ENCODE measurements at places on chromosomes 2 and 18.
A peak's percentile ranks its signal among the peaks of the same experiment; 100 is the strongest.

DNA sequence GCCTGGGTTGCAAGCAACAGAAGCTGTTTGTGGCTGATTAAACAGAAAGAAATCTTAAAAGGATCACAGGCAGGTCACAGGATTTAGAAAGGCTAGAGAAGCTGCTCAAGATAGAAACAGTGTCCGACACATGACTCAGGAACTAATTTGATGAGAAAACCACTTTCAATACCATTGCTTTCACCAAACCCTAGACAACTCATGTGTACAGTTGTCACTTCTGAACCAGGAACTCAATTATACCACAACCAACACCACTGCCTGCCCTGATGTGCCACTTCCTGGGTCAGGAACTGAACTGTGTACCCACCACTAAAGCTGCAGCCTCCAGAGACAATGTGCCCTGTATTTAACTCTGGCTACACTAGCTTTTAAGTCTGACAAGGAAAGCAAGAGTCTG is 56.0 kb downstream of the TMEM247 start:
- no peak for DNase-seq

- no peak for DNase-seq
These were observed 805.6 kb upstream of the ZEB2 start for GRCh38 chr2:145325485-145325884.

- no peak for DNase-seq
These were observed 238.9 kb downstream of the XIRP2 start for GRCh38 chr2:167127135-167127534.

DNA sequence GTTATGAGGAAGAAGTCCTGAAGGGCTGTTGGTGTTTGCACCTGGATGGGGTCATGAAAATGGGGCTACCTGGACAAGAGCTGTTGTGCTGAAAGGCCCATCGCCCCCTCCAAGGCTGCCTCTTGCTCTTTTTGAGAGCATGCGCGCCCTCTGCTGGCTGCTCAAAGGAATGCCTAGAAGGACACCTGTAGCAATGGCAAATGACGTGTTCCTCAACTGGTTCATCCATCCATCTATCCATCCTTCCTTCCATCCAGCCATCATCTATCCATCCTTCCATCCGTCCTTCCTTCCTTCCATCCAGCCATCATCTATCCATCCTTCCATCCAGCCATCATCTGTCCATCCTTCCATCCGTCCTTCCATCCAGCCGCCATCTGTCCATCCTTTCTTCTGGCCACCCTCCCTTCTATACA is 17.2 kb upstream of the RPL31 start:
- DNase-seq, result peak; percentile 69

- DNase-seq, result no peak
These were observed 122.9 kb downstream of the FAM210A start for GRCh38 chr18:13603304-13604019.

GRCh38 chr2:43484323-43484930 is 111.4 kb downstream of the THADA start:
- DNase-seq, result peak; percentile 67

DNA sequence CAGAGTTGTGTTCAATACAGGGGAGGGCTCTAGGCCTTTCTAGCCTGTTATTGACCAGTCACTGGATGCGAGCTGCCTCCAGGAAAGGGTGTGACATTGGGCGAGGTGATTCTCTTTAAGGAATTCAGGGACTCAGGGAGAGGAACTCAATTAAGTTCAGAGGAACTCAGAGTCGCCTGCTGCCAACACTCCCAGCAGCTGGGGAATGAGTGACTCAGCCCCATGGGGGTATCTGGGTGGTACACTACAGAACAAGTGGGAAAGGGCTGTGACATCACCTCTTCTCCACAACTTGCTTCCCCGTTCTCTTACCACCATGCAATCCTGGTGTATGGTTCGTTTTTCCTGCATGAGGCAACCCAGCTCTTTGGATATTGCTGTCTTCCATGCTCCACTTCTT is 50.4 kb upstream of the CYRIA start:
- DNase-seq, result no peak

DNA sequence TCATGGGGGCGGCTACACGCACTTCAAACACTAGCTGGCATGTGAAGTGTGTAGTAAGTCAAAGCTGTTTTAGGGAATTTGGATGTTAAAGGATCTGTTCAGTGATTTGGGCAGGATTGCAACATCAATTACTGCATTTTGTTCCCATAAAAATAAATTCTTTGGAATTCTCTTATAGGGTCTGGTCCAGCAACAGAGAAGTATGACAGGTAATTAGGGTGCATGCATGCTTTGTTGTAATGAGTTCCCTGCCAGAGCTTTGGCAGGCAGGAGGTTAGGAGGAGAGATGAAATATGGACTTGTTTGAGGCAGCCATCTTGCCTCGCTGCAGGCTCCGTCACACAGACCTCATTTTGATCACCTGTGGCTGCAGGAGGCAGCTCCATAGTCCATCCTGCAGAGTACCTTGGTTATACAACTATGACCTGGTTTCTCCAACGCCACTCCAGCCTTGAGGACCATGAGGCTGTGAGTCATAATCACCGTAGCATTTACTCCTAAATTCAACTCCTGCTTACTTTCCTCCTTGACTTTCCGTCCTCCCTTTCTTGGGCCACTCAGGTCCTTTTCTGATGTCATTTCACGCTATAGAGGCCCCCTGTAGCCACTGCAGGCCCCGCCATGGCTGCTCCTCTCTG is 26.5 kb upstream of the EML4 start:
- peak; percentile 30 for DNase-seq

GRCh38 chr18:49845629-49846360 is 32.5 kb upstream of the ACAA2 start:
- no peak for DNase-seq

- DNase-seq, result peak; percentile 97
These were observed 1795.7 kb upstream of the PIK3C3 start for GRCh38 chr18:40159141-40160017.

DNA sequence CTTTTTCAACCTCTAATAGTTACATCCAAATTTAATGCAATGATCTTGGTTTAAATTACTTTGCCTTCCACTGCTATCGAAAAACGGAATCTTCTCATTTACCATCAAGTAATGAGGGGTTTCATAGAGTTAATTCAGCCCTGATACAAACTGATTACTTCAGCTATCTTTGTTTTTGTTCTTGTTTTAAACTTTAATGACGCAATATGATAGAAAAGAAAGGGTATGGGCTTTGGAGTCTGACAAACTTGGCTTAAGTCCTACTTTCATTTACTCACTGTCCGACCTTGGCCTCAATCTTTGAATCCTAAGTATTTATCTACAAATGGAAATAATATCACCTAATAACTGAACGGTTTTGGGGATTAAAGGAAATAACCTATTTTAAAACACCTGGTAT is 16.1 kb downstream of the ADAM17 start:
- no peak for DNase-seq

GRCh38 chr18:42782929-42783328 is 332.6 kb downstream of the RIT2 start:
- DNase-seq, result no peak

GRCh38 chr2:72612614-72613160 is 213.1 kb downstream of the EXOC6B start:
- no peak for DNase-seq

- DNase-seq, result no peak
These were observed 2.8 kb downstream of the TEX51 start for GRCh38 chr2:126901459-126901858.

DNA sequence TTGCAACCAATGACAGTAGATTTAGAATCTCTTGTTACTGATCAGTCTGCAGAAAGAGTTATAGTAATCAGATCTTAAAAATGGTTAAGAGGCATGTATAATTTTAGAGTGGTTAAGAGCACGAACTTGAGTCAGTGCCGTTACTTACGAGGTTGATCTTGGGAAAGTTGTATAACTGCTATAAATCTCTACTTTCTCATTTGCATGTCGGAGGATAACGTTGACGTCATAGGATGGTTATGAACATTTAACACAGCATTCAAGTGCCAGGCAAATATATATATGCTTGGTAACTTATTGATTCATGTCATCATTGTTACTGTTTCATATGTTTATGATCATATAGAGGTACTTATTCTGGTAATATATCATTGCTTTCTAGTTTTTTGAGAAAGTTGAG is 146.2 kb downstream of the ARHGAP28 start:
- no peak for DNase-seq

GRCh38 chr2:140359056-140359771 is 1579.0 kb upstream of the NXPH2 start:
- DNase-seq, result no peak

GRCh38 chr18:54647176-54647575 is 56.1 kb downstream of the DYNAP start:
- DNase-seq, result peak; percentile 31

GRCh38 chr2:154762638-154763037 is 64.1 kb downstream of the KCNJ3 start:
- peak; percentile 22 for DNase-seq

DNA sequence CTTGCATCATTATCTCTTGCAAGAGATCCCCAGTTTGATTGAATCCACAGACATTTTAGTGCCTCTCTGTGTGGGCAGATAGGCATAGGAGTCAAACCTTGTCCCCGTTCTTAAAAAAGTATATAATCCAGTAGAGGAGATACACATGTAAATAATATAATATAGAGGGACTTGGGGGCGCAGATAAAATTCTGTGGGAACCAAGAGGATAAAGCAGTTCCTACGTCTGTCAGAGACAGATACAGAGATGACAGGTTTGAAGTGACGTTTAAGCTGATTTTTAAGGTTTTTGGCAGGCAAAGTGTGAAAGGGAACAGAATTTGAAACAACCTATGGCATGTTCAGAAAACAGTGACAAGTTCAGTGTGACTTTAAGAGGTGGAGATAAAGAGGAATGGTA is 63.1 kb downstream of the CAB39 start:
- DNase-seq, result no peak

- DNase-seq, result no peak
These were observed 47.2 kb downstream of the NETO1 start for GRCh38 chr18:72820571-72820970.

DNA sequence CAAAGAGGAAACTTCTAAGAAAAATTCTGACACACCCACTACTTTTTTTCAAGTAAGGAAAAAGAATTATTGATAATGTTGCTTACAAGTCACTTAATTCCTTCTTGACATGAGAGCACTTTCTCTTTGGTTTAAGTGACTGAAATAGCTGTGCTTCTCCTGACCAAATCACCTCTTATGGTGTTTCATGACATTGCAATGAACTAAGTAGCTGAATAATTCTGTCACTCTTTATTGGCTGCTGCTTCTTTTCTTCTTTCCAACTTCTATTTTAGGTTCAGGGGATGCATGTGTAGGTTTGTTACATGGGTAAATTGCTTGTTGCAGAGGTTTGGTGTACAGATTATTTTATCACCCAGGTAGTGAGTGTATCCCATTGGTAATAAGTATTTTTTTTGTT is 447.6 kb upstream of the NETO1 start:
- DNase-seq, result no peak

DNA sequence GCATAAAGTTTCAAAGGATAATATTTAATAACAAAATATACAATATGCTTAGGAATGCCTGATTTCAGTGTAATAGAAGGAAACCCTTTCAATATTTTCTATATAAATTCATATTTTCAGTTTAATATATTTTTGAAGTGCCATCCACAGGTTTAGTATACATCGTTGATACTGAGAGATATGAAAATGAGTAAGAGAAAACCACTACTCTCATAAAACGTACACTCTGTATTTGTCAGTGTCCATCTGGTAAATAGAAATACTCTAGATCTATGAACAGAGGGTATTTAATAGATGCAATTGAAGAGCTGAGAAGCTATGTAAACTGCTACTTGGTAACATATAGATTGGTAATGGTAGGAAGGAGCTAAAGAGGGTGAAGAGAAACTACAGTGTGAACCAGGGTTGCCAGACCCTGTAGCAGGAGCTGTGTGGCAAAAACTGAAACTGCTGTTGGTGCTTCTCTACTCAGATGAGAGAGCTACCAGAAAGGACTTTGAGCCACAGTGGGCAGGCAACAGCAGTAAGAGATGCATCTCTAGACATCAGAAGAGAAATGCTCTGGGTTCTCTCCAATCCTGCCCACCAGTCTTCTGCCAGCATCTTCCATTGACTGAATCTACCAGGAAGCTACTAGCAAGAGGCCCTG is 187.4 kb downstream of the CCDC102B start:
- DNase-seq, result no peak

- DNase-seq, result no peak
These were observed 89.9 kb upstream of the PELI1 start for GRCh38 chr2:64234150-64234549.

DNA sequence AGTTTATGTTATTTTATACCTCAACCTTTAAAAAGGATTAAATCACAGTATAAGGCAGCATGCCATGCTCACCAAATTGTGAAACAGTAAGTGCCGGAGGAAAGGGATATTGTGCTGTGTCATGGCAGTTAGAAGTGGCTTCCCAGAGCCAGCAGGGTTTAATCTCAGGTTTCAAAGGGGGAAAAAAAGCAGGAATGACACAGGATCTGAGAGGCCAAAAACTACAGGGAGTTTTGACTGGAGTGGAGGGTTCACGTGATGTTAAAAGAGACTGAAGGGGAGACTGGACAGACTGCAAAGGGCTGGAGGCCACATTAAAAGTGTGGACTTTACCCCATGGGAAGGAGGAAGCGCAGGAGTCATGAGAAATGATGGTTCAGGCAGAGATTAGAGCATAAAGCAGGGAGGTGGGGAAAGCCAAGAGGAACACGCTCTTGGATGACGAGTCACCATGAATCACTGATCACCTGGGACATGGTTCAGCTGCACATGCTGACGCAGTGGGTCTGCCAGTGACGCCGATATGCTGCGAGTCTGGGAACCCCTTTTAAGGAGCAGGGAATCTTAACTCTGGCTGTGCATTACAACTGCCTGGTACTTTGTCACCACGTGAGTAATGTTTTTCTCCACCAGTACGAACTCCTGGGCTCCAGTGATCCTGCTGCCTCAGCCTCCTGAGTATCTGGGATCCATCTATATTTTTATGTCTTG is 6.1 kb downstream of the CHMP1B start:
- DNase-seq, result no peak

- DNase-seq, result no peak
These were observed 117.0 kb downstream of the ZBTB7C start for GRCh38 chr18:48292229-48292628.

GRCh38 chr2:14778015-14778414 is 145.5 kb downstream of the LRATD1 start:
- DNase-seq, result no peak

DNA sequence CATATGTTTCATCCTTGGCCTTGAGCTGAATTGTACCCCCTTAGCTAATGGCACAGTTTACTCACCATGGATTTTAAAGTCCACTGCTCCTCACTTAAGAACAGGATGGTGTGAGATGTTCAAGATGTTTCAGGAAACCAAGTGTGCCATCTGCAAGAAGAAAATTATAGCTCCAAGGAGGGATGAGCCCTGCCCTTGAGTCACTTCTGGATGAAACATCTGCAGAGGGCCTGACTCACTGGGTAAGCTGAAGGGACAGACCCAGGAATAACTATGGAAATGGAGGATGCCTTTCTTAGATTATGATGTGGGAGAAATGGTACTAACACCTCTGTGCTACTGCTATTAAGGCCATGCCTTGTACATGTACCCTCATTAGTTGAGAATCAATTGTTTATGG is 6.4 kb downstream of the MARS2 start:
- no peak for DNase-seq

- DNase-seq, result no peak
These were observed 218.8 kb upstream of the PKDCC start for GRCh38 chr2:41829052-41829451.
